Activated effector memory CD4-positive, alpha-beta T cell treated with Interleukin-2 at 50 U/mL for 16 hours (primary cell): ENCODE measurements at places on chromosomes 2 and 18.

DNA sequence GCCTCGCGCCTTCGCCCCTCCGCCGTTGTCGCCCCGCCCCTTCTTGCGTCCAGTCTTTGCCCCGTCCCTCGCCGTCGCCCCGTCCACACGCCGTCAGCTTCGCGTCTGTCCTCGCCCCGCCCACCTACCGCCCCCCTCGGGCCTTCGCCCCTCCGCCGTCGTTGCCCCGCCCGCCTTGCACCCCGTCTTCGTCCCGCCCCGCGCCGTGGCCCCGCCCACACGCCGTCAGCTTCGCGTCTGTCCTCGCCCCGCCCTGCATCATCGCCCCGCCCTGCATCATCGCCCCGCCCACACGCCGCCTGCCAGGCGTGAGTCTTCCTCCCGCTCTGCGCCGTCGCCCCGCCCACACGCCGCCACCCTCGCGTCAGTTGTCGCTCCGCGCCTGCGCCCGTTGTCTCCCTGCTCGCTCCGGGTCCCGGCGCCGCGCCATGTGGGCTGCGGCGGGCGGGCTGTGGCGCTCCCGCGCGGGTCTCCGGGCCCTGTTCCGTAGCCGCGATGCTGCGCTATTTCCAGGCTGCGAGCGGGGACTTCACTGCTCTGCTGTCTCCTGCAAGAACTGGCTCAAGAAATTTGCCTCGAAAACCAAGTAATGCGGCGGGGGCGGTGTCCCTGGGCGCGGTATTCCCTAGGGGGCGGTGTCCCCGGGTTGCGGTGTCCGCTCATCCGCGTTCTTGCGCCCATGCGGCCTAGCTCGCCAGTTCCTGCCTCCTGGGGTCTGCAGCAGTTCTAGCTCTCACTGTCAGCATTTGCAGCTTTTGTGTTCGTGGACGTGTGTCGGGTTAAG, at the start of gene RBFA:
TSS of gene RBFA (plus strand) at position 367 of the 784 bp plus-strand sequence. CDS start at position 429, 62 bp downstream.
- DNase-seq = peak; percentile 99

DNA sequence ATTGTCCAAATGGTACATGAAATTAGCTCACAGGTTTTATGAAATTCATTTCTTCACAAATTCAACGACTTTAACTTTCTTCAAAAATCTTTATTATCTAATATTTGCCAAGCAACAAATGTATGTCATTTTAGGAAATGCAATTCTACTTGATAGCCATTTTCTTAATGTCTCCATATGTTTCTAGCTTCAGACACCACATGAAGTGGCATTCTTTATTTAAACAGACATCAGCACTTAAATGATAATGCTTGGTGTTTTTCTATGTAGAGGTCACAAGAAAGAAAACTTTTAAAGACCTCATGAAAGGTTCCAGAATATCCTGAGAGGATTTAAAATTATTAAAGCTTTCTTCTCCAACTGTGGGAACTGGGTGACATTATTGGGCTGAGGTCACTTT, 44.2 kb upstream of the XIRP2 start:
- no peak for DNase-seq

DNA sequence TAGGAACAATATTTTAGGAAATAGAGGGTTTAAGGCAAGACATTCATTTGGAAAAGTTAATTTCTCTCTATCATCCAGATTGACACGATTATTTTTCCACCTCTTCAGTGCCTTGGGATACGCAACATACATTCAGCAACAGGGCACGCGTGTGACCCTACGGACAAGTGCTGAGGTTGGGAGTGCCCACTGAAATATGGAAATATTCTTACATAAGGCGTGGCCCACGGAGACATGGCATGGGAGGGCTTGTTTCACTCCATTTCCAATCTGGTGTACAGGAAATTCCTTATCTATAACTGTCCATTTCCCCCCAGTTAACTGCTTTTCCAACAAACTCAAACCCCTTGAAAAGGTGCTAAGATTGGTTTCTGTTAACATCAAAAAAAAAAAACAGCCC, 20.9 kb upstream of the KIDINS220 start:
- DNase-seq = no peak

DNA sequence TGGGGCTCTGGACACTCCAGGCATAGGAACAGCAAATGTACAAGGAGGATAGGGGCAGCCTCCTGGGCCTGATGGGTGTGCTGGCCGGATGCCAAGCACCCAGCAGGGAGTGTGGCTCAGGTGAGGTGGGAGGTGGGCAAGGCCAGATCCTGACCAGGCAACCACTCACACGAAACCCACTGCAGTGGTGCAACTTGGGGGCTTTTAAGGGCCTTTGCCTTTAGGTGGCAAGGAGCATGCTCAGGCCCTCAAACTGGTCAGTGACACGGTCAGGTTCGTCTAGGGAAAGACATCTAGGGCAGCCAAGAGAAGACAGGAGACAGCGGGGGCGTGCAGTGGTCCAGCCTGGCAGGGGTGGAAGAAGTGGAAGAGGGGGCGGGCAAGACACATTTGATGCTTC, 18.4 kb upstream of the TEX51 start:
- no peak for DNase-seq

DNA sequence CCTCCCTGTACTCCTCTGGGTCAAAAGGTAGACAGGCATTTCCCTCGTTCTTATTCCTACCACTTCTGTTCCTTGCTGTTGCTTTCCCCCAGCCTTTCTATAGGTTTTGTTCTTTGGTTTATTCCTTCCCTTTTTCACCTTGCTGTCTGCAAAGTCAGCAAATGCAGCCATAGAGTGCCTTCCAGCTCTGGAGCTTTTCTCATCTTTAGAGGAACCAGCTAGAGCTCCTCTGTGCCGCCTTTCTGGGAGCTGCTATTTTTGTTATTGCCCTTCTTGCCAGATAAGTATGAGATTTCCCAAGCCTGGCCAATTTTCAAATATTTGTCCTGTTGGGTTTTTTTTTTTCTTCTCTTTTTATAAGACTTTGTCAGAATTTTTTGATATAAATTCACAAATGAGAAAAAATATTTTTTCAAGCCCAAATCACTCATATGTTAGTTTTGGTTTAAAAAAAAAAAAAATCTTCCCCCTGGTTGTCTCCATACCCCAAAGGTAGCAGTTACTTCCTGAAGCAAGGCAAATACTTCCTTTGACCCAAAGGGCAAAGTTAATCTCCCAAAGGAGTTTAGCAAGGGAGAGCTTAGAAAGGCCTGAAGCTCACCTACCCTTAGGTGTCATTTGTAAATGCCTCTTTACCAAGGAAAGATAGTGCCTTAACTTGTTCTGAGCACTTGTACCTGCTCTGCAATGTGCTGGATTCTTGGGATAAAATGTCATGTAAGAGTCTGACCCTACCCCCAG, 5.1 kb upstream of the TTC27 start:
- DNase-seq = no peak

DNA sequence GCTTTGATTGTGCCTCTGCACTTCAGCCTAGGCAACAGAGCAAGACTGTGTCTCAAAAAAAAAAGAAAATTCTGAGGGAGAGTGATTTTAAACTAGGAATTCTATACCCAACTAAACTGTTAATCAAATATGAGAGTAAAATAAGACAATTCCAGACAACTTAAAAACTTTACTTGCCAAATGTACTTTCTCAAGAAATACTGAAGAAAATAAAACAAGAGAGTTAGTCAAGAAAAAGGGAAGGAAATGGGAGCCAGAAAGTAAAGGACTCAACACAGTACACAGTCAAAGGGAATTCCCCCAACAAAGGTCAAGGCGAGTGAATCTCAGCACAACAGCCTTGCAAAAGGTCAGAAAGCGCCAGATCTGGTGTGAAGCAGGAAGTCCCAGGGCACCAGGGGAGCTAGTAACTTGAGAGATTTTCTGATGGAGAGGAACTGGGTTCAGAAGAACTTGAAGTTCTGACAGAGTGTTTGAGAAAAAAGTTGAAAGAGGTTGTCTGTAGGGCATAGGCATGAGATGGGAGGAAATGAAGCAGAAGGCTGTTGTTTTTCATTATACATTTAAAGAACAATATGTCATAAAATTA, 22.6 kb upstream of the TBC1D8 start:
- no peak for DNase-seq

DNA sequence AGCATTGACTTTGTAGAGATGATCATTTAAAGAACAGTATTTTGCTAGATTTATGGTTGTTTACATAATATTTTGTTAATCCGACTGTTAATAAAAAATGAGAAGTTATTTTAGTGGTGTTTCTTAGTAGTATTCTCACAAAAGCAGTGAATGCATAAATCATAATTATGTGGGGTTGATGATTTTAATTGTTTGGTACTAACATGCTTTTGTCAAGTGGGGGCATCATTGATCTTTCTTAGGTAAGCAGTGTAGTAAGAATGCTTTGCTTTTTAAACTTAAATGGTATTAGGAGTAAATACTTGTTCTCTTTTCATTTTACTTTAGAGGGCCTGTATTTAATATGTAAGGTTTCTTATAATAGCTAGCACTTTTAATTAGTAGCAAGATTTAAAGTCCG, 109.2 kb upstream of the OTX1 start:
- DNase-seq = no peak
